CD4-positive, alpha-beta T cell treated with Interleukin-15 for 4 hours (primary cell): ENCODE measurements at places on chromosomes 13 and 19.
A peak's percentile ranks its signal among the peaks of the same experiment; 100 is the strongest.

DNA sequence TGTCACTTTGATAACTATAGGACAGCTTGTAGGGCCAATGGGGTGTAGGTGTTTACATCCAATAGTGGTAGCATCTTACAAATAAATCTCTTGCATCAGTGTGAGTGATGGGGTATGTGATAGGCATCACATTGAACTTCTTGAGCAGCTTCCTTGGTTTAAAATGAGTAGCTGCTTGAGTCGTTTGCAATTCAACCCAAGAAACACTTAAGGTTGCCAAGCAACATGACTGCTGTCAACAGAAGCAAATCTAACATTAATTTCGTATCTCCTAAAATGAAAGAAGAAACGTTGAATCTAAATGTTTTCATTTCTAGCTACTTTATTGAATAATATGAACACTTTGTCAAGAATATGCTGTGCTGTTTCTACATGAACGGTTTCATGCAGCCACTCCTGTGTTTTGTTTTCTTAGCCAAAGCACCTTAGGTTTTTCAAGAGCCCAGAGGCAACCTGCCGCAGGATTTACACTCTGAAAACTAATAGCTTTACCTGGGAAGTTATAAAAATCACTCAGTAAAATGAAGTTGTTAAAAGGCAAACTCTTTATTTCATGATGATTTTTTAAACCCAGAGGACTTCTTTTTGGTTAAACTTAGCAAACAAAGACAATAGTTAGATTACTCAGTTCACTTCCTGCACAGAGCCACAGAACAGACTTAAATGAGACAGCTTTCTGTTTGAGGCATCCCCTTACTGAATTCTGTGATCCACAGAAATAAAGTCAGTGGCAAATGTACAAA is 305.2 kb downstream of the MTUS2 start:
- peak; percentile 43 for DNase-seq

DNA sequence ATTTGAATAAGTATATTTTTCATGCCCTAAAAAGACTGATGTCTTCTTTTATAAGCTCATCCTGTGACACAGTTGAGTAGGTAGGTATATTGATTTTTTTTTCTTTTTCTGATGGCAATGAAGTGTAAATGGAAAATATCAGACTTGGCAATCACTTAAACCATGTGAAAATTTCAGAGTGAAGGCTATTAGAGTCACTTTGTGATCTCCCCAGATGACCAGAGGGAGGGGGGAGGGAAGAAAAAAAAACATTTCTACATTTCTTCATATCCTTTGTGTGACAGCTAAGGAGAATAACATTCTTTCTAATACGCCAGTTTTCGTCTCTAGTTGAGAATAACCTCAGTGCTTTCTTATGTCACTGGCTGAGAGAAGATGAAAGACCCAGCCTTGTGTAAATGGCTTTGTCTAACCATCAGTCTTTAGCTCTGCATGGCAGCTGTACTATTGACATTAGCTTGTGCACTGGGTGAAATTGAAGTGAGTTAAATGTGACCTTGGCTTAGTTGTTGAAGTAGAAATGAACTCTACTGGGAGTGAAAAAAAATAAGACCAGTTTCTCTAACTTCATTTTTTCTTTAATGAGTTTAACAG is 332.1 kb upstream of the DACH1 start:
- DNase-seq = no peak

DNA sequence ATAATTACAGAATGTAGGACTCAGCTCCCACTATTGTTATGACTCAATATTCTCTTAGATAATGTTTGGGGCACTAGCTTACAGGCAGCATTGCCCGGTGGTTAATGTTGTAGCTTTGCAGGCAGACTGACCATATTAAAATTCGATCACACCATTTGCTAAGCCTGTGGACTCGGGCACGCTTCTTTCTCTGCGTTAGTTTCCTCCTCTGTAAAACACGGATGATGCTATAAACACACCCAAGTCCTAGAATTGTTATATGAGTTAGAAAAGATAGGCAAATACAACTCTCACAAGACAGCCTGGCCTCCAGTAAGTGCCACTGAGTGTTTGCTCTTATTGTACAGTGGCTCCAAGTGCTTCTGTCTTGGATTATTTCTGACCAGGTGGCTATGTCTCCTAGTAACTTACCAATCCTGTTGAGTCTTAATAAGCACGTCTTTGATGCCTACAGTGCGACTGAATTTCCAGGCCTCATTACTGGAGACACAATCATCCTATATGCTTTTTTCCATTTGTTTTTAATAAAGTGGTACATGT is 50.0 kb upstream of the ALOX5AP start:
- no peak for DNase-seq

- DNase-seq = no peak
These were observed 34.6 kb upstream of the SLC10A2 start for GRCh38 chr13:103100830-103101229.

GRCh38 chr13:111051041-111051725 is 63.9 kb upstream of the ARHGEF7 start:
- DNase-seq = no peak

GRCh38 chr19:12111176-12111575 is 29.0 kb downstream of the ZNF20 start:
- no peak for DNase-seq

DNA sequence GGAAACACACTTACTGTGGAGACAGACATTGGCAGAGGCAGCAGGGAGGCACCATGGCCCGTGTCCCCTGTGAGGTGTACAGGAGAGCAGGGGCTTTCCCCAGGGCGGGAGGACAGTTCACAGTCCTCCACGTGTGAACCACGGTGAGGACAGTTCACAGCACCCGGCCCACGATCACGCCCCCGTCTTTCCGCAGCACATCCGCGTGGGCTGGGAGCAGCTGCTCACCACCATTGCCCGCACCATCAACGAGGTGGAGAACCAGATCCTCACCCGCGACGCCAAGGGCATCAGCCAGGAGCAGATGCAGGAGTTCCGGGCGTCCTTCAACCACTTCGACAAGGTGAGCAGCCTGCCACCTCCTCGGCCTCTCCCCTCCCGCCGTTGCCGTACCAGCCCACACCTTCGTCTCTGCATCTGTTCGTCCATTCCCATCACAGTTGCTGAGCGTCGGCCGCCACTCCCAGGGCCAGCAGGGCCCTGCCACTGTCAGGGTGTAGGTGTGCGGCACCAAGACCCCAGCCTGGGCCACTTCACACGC is 17.4 kb downstream of the CAPN12 start:
- no peak for DNase-seq

GRCh38 chr19:56138069-56138468 is 3.0 kb upstream of the ZNF444 start:
- DNase-seq = no peak

- DNase-seq = no peak
These were observed 71.5 kb downstream of the DNAJC15 start for GRCh38 chr13:43094901-43095300.

DNA sequence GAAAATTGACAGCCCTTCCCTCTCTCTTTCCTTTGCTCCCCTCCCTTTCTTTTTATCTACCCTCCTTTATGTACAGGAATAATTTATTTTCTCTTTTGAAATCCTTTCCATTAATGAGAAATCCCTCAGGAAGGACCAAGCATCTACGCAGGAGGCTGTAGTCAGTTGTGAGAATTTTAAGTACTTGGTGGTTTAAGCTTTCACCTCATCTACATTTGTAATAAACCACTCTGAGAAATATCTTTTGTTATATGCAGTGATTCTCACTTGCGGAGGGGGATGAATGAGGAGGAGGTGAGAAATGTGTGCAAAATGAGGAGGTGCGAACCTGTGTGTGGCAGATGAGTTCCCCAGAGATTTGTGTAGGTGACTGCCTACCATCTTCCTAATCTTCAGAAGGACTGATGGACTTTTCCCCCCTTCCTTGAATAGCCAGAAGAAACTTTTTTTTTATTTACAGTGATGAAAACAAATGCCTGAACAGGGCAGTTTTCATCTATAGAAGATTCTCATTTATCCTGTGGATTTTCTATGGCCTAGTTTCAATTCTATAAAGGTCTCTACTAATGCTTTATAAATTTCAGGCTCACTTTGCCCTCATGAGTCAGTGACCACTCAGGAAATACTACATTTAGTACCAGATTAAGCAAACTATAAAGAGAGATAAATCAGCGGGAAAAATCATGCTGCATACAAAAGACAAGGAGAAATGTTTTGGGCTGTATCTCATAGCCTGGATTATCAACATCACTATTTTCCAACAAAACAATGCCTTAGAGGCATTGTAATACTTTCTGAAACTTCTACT is 118.3 kb downstream of the LHFPL6 start:
- DNase-seq = no peak

- no peak for DNase-seq
These were observed 126.7 kb downstream of the FOXO1 start for GRCh38 chr13:40539576-40540327.

GRCh38 chr19:36032251-36033104 is at the start of gene CLIP3:
CLIP3 (minus strand) TSS chr19:36032873; CDS start chr19:36032357, 516 bp downstream.
- DNase-seq = peak; percentile 27

DNA sequence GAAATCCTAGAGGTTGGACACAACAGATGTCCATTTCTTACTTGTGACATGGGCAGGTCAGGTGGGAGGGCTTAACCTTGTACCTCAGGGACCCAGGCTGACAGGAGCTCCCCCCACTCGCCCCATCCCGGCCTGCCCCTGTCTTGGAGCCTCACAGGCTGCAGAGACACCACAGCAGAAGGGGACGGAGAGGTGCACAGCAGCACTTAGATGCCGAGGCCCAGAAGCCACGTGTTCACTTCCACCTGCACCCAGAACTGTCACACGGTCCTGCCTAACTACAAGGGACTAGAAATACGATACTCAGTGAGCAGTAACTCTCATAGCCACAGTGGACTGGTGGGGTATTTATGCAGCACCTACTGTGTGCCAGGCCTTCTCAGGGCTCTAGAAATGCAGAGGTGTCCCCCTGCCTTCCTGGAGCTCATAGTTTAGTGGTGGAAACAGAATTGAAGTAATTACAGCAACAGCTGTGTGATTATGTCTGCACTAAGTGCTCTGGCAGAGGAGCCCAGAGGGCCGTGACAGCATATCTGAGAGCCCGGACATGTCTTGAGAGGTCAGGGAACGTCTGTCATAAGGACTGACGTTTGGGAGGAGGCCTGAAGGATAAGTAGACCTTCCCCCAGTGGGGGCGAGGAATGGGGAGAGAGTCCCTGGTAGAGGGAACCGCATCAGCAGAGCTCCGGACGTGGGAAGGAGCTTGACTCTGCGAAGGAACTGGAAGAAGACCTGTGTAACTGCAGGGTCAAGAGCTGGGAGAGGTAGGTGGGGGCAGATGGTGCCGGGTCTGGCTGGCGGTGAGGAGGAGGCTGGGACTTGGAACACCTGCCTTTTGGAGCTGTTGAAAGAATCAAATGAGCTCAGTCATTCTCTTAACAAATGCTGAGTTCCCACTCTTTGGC is 130.0 kb downstream of the SIPA1L3 start:
- DNase-seq = no peak

- no peak for DNase-seq
These were observed 120.2 kb downstream of the RXFP2 start for GRCh38 chr13:31859571-31859970.

DNA sequence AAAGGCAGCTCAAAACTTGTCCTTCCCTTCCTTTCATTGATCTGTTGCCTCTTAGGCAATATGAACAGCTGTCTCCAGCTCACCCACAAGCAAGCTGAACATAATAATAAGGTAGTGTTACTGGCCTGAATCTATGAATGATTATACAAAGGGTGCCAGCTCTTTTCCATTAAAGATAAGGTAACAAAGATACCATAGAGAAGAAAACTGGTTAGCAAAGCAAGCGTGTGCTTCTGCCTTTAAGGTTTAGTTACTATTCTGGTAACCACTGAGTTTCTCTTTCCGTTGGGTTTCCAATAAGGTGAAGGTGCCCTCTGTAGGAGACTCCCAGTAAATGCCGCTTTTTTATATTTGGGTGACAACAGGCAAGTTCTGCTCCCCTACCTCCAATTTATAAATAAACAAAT is 12.1 kb upstream of the DACH1 start:
- DNase-seq = no peak

- DNase-seq = peak; percentile 18
These were observed 9.9 kb upstream of the FPR3 start for GRCh38 chr19:51784922-51785690.

DNA sequence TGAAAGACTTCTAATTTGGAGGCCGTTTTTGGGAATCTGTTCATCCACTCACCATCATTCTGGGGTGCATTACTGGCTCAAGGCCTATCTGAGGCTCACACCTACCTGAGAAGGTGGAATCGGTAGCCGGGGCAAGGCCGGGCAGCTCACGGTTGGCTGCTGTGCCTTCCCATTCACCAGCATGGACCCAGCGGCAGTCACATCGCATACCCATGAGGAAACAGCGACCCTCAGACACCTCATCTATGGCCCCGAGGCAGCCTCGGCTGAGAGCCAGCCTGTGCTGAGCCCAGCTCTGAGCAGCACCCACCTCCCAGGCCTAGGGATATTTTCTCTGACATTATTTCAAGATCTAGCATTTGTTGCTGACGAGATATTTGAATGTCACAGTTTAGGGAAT is 130.5 kb downstream of the ATP11A start:
- no peak for DNase-seq

- no peak for DNase-seq
These were observed 589.9 kb downstream of the TBC1D4 start for GRCh38 chr13:74892096-74892495.

- DNase-seq = peak; percentile 21
These were observed 22.2 kb downstream of the PCID2 start for GRCh38 chr13:113186061-113186900.

- no peak for DNase-seq
These were observed 509.5 kb downstream of the GPC6 start for GRCh38 chr13:93736081-93736480.

- DNase-seq = no peak
These were observed 115.4 kb upstream of the TMTC4 start for GRCh38 chr13:100789968-100790367.

DNA sequence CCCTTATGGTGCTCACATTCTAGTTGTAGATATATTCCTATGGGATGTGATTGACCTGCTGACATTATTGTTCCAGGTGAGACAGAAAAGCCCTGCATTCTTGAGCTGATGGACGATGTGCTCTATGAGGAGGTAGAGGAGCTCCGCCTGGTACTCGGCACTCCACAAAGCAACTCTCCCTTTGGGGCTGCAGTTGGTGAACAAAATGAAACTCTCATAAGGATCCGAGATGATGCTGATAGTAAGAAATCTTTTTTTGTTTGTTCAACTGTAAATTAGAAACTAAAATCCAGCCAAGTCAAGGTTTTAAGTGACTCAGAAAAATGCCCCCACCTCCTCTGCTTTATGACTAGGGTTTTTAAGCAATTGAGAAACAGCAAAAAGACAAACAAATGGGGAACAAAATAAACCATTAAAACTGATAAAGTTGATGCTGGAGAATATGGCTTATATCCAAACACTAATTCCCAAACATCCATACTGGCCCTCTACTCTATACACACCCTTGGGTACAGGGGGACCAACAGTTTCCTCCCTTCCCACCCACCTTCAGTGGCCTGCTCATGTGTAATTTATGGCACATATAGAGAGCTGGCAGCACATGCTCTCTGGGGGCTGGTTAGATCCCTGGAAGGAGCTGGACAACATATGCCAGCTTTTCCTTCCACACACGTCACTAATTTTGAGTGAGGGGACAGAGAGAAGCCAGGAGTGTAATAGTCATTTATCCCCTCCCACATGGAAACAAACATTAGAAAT is 139.6 kb downstream of the STOML3 start:
- no peak for DNase-seq

GRCh38 chr13:37618554-37618953 is 20.0 kb upstream of the POSTN start:
- no peak for DNase-seq

GRCh38 chr13:22214184-22214583 is 543.3 kb downstream of the FGF9 start:
- no peak for DNase-seq
